Stimulated activated CD8-positive, alpha-beta memory T cell treated with anti-CD3 and anti-CD28 coated beads, Interleukin-7, amount 100 ng/mL, for 1 hour (primary cell): ENCODE measurements at places on chromosomes 1 and 21.

GRCh38 chr1:154938604-154939399 is 2.3 kb upstream of the PMVK start:
- no peak for DNase-seq

DNA sequence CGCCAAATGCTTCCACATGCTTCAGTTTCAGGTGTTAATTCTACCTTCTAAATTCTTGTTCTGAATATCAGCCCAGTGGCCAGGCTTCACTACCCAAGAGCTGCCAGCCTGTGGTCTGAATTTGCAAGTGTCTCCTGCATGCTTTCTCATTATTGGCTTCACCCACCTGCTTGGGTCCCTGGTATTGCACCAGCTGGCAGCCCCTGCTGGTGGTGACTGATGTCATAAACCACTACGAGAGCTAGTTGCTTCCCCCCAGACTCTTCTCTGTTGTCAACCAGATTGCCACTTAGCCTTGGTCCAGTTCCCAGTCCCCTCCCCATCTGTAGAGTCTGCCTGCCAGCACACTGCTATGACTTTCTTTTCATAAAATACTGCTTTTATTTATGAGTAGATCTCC is 197.7 kb upstream of the DUSP10 start:
- DNase-seq: no peak

DNA sequence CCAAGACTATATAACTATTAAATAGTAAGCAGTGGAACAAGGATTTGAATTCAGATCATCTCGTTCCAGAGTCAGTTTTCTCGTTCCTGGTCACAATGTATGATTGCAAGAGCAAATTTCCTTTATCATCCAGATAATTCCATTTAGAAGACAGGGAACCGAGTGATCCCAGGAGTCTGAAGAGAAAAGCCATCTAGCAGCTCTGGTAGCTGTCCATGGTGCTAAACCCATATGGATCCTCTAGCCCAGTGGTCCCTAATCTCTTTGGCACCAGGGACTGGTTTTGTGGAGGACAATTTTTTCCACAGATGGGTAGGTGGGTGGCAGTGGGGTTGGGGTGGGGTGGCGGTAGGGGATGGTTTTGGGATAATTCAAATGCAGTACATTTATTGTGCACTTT is 229.4 kb downstream of the PTPRU start:
- DNase-seq: no peak

- no peak for DNase-seq
Measured at GRCh38 chr1:24206516-24207394, 19.7 kb upstream of the IFNLR1 start.

- no peak for DNase-seq
Measured at GRCh38 chr1:84991097-84991920, 5.6 kb downstream of the MCOLN2 start.

GRCh38 chr1:182192215-182192614 is 130.7 kb upstream of the ZNF648 start:
- DNase-seq: no peak

DNA sequence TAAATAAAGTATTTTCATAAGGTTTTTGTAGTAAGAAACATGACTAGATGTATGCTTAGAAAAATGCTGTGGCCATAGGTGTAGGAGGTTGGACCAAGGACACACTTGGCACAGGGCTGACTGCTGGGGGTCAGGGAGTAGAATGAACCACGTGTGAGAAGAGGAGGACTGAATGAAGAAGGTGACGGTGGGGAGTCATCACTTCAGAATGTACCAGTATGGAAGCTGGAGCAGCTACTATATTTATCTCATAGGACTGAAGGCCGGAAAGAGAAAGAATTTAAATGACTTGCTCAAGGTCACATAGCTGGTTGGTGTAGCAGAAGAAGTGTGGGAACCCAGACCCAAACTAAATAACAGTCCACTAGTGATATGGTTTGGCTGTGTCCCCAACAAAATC is 79.8 kb upstream of the HAO2 start:
- no peak for DNase-seq

GRCh38 chr1:182806015-182806678 is 16.6 kb downstream of the NPL start:
- no peak for DNase-seq
